Foreskin fibroblast (primary cell): ENCODE measurements at places on chromosomes 2 and 18.

DNA sequence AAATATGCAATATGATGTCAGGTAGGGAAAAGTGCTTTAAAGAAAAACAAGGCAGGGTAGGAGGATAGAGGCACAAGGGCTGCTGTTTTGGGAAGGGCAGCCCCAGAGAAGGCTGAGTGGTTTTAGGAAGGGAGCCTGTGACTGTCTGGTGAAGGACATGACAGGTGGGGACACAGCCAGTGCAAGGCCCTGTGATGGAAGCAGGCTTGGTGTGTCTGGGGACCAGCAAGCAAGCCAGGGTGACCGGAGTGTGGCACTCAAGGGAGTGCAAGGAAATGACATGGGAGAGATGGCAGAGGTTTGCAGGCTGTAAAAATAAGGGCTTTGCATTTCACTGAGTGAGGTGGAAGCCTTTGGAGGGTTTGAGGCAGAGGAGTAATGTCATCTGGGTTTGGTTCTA, 62.0 kb downstream of the LTBP1 start:
- DNase-seq: no peak

DNA sequence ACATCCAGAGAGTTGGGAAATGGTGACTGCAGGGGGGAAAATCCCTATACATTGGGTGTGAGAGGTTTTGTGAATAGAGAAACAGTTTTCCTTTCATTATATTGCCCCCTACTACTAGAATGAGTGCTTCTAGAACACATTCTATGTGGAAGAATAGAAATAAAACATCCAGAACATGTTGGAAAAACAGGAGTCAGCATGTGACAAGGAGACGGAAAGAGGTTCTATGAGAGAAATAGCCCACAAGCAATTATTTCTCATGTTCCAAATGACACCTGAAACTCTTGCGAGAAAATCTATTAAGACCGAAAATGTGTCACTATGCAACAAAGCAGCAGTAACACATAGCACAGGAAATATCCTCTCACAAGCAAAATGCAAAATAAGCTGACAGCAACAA, 202.7 kb upstream of the SPOPL start:
- no peak for DNase-seq

DNA sequence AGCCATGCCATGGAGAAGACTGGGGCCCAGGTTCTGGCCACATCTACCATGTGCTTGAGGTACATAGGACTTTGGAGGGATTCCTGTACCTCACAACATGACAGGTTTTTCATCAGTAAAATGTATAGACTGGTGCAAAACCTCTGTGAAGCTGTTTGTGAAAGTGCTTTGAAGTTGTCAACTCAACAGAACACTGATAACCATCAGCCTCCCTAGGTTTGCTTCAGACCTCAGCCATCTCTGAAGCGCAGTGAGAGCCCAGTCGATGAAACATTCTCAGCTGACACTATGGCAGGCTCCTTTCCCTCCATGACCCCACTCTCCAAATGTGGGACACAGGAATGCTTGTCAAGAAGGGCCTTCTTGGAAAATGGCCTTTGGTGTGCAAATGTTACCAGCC, 38.6 kb downstream of the STK25 start:
- DNase-seq: no peak

DNA sequence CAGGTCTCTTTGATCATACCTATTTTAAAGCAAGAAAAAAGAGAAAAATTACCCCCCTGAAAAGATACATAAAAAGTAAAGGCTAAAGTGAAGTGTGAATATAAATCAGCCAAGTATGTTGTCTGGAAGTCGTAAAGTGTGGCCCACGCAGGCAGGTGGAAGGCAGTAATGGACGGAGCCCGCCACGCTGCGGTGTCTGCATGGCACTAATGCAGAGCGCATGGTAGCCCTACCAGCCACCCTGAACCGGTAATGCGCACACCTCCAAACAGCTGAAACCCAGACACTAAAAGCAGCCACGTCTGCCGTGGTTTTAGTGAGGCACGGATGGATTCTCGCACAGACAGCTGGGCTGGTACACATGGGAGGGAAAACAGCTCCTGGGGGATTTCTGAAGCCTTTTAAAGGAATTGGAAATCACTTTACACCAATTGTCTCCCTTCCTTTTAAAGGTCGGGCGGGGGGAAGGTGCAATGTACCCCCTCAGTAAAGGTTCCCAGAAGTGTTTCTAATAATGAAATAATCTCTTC, 615.2 kb downstream of the CNTNAP5 start:
- DNase-seq: no peak

- no peak for DNase-seq
These were observed 176.2 kb downstream of the CALCRL start for GRCh38 chr2:187271825-187272224.

DNA sequence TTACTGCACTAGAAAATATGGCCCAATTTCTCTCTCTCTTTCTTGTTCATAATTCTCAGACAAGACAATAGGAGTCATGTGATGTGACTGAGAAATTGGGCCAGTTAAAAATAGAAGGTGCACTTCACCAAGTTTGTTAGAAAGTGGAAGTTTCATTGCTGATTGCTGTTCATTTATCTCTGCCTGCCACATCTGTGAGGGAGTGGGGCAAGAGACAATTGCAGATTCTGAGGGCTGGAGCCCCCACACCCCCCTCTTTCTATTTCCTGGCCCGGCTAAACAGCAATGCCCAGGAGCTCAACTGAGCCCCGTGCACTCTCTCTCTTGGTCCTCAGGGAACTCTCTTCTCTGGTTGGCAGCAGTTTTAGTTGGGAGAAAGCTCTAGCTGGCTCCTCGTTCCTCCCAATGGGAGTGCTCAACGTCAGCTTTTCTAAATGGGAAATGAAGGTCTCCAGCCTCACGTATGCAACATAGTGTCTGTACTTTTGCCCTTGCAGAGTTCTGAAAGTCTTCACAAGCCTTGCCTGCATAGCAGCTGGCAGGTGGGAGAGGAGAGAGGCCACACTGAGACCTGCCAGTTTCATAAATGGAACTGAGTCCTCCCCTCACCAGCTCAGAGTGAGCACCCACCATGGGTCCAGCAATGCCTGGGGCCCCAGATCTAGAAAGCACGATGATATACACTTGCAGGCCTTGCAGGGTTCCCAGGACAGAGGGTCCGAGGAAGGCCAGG, 115.7 kb downstream of the MYCN start:
- DNase-seq: no peak

GRCh38 chr2:106165029-106165428, 29.1 kb downstream of the UXS1 start:
- DNase-seq: no peak

GRCh38 chr2:144642856-144643255, 122.9 kb upstream of the ZEB2 start:
- no peak for DNase-seq

DNA sequence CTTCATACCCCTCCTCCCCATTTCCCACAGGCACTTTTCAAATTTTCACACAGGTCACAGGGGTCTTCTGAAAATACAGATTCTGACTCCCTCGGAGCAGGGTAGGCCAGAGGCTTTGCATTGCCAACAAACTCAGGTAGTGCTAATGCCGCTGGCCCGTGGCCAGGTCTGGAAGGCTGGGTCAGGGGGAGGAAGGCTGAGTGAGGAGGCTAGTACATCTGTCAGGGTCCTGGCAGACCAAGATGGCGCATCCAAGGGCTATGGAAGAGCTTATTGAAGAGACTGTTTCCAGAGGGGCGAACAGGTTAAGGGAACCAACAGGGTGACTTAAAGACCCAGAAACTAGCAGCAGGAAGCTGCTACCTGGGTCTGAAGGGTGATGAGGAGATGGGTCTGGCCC, 336.7 kb upstream of the ID2 start:
- DNase-seq: no peak
